Spleen (tissue), 13 donors: ENCODE measurements at places on chromosomes 11 and 22. TPM values are rescaled to one million over a fixed set of nuclear protein-coding genes. Genes with fewer than 3 reads are reported as not detected.
A peak's percentile ranks its signal among the peaks of the same experiment; 100 is the strongest.

DNA sequence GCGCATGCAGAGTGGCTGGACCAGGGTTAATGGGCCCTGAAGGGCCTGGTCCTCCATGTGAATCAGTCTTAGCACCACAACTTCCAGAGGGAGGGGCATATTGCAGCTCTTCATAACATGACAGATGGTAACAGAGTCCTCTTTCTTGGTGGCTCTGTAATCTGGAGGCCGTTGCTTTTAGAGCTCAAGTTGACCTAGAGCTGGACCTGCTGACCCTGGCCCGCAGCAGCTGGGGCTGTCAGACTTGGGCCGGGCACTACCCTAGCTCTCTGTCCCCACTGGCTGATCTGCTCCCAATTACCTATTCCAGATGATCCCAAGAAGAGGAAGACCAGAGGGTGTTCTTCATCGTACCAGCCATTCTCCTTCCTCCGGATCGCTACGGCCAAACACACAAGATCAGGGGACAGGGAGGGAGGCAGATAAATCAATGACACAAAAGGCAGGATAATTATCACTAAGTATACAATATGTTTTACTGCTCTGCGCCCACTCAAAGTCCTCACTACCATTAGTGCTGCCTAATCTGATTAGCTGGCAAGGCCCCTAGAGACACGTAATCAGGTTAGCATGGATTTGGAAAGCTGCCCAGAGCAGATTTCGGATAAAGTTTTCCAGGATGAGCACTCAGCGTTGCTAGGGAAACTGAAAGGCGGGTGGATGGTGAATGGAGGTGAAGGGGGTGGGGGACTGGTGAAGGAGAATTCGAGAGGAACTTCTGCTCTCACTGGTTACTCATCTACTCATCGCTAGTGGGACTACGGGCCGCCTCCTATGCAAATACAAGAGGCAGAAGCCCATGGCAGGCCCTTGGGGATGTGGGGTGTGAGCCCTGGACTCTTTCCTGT, 64.5 kb upstream of the PHOX2A start:
- DNase-seq: no peak

DNA sequence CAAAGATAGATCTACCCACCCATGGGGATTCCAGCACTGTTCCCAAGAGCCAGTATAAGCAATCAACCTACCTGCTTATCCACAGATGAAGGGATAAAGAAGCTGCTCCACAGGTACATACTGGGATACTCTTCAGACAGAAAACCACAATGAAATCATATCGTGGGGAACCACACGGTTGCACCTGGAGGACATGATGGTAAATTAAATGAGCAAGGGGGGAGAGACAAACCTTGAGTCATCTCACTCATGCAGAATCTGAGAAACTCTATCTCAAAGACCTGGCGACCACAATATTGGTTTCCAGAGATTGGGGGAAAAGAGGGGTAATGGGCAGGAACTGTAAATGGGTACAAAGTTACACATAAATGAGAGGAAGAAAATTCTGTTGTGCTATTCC, 14.5 kb downstream of the RGL4 start:
- no peak for DNase-seq

- peak; percentile 21 for DNase-seq
Observed at GRCh38 chr22:49326558-49326957, 501.1 kb downstream of the BRD1 start.

DNA sequence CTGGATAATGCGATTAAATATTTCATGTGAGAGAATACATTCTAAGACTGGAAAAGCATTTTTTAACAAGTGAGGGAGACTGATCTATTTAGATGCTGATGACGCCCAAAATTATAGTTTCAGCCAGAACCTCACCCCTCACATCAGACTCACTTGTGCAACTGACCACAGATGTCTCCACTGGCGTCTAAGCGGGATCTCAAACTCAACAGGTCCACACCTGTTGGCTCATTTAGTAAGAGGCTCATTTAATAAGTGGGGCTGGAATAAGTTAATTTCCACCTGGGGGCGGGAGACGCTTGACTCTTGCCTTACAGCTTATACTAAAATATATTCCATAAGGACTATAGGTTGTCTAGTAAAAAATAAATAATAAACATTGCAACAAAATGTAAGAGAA, 47.5 kb downstream of the MORC2 start:
- no peak for DNase-seq

GRCh38 chr11:65790902-65791650, 4.2 kb downstream of the OVOL1 start:
- no peak for DNase-seq

GRCh38 chr11:1766719-1767398, 3.1 kb upstream of the CTSD start:
- DNase-seq: peak; percentile 74

GRCh38 chr11:10688401-10688800, 5.2 kb downstream of the IRAG1 start:
- no peak for DNase-seq

- no peak for DNase-seq
Observed at GRCh38 chr11:70230840-70231710, 28.0 kb downstream of the FADD start.

- peak; percentile 69 for DNase-seq
Observed at GRCh38 chr22:23157560-23158515, 12.6 kb downstream of the RAB36 start.

- no peak for DNase-seq
Observed at GRCh38 chr11:93323747-93324146, 6.8 kb upstream of the DEUP1 start.

DNA sequence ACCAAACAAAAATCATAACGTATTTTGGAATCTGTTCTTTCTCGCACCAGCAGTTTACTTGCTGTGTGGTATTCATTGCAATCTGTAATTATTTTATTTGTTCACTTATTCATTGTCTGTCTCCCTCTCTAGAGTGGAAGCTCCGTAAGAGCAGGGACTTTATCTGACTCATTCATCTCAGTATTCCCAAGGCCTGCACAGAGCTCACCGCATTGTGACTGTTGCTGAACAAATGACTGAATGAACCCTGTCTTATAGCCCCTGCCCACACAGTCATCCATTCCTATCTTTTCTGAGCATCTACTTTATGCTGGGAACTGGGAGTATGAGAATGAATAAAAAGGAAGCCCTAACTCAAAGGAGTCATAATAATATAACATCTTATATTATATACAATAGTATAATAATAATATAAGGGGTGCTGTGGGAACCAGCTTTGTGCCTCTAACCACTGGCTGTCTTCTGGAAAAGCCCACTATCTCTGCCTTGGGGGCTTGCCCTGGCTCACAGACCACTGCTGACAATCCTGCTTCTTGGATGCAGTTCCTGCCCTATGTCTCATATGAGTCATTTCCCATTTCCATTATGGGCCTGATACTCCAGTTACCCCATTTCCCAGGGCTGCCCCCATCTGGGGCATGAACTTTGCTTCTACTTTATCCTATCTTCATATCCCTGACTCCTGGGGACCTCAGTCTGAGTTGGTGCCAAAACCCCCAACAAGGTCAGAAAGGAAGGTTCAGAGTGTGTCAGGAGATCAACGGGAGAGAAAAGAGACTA, 11.0 kb downstream of the XRRA1 start:
- DNase-seq: no peak

DNA sequence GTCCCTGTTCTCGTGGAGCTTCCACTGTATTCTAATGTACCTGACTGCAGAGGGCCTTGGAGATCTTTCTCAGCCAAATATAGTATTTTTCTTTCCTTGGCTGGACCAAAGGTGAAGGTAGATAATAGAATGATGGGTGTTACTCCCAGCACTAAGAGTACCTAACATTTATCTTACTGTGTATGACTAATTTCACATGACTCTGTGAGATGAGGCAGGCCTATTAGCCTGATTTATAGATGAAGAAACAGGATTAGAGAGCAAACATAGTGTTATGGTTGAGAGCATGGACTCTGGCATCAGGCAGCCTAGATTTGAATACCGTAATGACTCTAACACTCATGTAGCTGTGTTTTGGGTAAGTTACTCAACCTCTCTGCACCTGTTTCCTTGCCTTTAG, 2.7 kb downstream of the ACO2 start:
- DNase-seq: no peak

Gene TNNI2
- total RNA-seq: 7.9 TPM

Gene CLCF1
- 12.8 TPM for total RNA-seq

Gene MMP12
- total RNA-seq: 4.8 TPM

Gene PDE2A
- total RNA-seq: 244 TPM
